ENCODE measurements at places on chromosomes 1 and 21.

- DNase-seq = no peak
- no peaks in the 10 kb centered on the region for H3K4me1 ChIP-seq
- no peaks in the 10 kb centered on the region for H3K36me3 ChIP-seq
These were observed 72.1 kb downstream of the TNFSF18 start for GRCh38 chr1:172978595-172978994.

- no peak overlapping the region for H3K27ac ChIP-seq
- H3K4me3 ChIP-seq = no peak overlapping the region
- H3K36me3 ChIP-seq = peaks cover 93% of the 10 kb centered on the region
- no peak for DNase-seq
These were observed 23.3 kb downstream of the ABCB10 start for GRCh38 chr1:229535230-229535629.

GRCh38 chr1:13702425-13703127, 2.6 kb downstream of the PRDM2 start:
- H3K4me3 ChIP-seq = no peak overlapping the region
- no peak overlapping the region for H3K27ac ChIP-seq
- H3K4me1 ChIP-seq = peaks cover 11% of the 10 kb centered on the region
- no peak for DNase-seq
- H3K36me3 ChIP-seq = no peaks in the 10 kb centered on the region
- no peaks in the 10 kb centered on the region for H3K27me3 ChIP-seq

DNA sequence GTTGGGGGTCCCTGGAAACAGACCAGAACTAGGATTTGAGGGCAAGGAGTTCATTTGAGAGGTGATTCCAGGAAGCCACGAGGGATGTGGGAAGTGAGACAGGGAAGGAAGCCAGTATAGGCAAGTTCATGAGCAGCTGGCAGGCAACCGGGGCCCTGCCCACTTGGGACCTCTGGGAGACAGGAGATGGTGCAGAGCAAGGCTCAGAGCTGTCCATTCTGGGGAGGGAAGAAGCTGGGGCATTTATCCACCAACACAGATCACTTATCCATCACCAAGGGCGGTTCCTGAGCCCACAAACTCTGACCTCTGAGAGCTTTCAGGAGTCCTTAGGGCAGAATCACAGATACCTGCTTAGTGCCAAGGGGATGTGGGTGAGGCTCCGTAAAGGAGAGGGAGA, 16.8 kb downstream of the EDN2 start:
- no peak overlapping the region for H3K27ac ChIP-seq

DNA sequence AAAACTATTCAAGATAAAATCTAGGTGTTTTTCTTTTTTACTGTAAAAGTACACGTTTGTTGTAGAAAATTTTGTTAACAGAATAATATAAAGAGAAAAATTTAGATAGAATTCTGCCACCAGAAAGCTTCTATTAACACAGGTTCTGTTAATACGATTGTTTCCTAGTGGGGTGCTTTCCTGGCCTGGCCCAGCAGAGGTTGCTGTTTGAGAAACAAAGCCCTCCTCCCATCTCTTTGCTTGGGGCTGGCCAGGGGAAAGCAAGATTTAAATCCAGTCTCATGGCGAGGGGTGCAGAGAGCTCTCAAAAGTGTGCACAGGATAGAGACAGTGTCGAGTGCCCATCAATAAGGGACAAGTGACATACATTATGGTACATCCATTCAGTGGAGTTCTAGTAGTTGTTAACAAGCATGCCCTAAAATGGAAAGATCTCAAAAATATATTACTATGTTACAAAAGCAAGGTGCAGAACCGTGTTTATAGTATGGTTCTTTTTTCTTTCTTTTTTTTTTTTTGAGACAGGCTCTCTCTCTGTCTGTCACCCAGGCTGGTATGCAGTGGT, 14.6 kb upstream of the ACBD3 start:
- H3K36me3 ChIP-seq = no peaks in the 10 kb centered on the region
- no peaks in the 10 kb centered on the region for H3K4me1 ChIP-seq
- no peak overlapping the region for H3K4me3 ChIP-seq
- no peak for DNase-seq
- no peaks in the 10 kb centered on the region for H3K27me3 ChIP-seq
- no peak overlapping the region for H3K27ac ChIP-seq

DNA sequence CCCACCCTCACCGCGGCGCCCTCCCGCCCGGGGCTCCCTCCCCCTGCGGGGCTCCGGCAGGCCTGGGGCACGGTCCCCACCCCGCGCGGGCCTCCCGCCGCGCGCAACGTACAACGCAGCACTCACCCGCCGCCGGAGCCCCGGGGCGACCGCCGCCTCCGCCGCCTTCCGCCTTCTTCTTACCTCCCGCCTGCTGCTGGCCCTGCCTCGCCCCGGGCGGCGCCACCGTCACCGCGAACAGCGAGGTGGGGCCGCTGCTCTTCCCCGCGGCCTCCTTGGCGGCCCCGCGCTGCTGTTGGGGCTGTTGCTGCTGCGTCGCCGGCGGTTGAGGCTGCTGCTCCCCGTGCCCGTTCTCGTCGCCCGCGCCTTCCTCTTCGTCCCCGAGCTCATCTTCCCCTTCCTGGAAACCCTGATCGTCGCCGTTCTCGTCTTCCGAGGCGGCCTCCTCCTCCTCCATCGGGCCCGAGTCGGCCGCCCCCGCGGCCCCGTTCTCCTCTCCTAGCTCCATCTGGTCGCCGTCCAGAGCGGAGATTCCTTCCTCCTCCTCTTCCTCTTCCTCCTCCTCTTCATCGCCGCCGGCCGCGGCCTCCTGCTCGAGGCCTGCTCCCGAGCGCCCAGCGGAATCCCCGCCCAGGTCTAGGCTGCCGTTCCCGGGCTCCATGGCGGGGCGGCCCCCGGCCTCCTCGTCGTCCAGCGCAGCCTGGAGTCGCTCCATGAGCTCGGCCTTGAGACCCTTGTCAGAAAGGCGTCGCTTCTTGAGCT, 671 bp downstream of the HNRNPU start:
- H3K4me3 ChIP-seq = peak overlapping the region; percentile 99
- H3K36me3 ChIP-seq = no peaks in the 10 kb centered on the region

GRCh38 chr1:234427950-234428646, 50.9 kb downstream of the TARBP1 start:
- H3K27me3 ChIP-seq = no peaks in the 10 kb centered on the region
- no peaks in the 10 kb centered on the region for H3K4me1 ChIP-seq
- H3K36me3 ChIP-seq = peaks cover 13% of the 10 kb centered on the region
- H3K4me3 ChIP-seq = no peak overlapping the region
- no peak for DNase-seq

DNA sequence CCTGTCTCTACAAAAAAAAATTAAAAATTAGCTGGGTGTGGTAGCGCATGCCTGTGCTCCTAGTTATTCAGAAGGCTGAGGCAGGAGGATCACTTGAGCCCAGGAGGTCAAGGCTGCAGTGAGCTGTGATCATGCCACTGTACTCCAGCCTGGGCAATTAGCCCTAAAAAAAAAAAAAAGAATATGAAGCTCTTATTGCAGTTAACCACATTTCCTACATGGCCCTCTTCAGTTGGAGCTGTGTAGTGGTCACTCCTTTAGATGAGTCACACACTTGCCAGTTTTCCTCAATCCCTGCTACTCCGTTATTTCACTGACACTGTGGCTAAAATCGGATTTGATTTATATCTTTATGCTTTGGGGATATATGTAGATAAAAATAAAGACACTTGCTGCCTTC, 11.8 kb downstream of the NFYC start:
- no peak overlapping the region for H3K4me3 ChIP-seq
- no peaks in the 10 kb centered on the region for H3K27me3 ChIP-seq
- no peak for DNase-seq
- H3K27ac ChIP-seq = no peak overlapping the region
- H3K36me3 ChIP-seq = no peaks in the 10 kb centered on the region

GRCh38 chr1:207811920-207812720, 60.3 kb downstream of the CD46 start:
- DNase-seq = peak; percentile 86
- H3K4me1 ChIP-seq = peaks cover 99% of the 10 kb centered on the region
- no peaks in the 10 kb centered on the region for H3K27me3 ChIP-seq
- H3K36me3 ChIP-seq = peaks cover 98% of the 10 kb centered on the region
- peak overlapping the region; percentile 81 for H3K27ac ChIP-seq

DNA sequence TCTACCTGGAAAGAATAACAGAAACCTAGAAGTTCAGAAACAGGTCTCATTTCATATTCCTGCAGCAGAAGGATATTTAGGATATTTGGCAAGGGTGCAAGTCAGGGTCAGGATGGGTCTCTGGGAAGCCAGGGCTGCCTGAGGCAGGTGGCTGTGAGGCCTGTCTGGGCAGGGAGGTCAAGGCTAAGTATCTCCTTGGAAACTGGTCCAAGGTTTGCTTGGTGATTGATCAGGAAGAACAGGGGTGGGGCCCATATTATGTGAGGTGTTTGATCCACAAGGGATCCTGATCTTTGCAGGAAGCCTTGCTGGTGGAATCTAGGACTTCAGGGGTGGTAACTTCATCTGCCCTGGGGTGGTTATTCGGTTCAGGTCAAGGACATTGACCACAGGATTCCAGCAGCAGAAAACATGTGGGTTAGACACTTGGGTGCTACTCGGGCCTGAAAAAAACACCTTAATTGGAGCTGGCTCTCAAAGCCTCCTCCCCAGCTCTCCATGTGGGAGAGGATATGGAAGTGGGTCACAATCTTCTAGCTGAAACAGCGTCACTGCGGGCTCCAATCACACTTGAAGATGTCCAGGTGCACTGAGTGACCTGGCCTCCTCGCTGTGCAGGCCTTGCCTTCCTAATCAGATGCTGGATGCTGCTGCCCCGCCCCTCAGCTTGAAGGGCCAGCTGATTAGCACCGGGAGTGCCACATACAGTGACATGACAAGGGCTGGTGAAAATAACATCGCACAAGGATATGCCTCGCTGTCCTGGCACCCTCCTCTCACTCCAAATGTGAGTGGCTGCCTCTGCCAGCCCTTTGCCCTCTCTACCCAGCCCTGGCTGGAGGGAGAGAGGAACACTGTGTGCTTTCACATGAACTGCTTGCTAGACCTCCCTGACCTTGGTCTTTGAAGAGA, 8.7 kb downstream of the CTNNBIP1 start:
- peak; percentile 57 for DNase-seq
- H3K36me3 ChIP-seq = no peaks in the 10 kb centered on the region
- peaks cover 26% of the 10 kb centered on the region for H3K4me1 ChIP-seq
- H3K27me3 ChIP-seq = no peaks in the 10 kb centered on the region
- H3K4me3 ChIP-seq = no peak overlapping the region

- DNase-seq = no peak
- no peaks in the 10 kb centered on the region for H3K4me1 ChIP-seq
These were observed 768.8 kb upstream of the ADAMTS5 start for GRCh38 chr21:27735699-27736098.

DNA sequence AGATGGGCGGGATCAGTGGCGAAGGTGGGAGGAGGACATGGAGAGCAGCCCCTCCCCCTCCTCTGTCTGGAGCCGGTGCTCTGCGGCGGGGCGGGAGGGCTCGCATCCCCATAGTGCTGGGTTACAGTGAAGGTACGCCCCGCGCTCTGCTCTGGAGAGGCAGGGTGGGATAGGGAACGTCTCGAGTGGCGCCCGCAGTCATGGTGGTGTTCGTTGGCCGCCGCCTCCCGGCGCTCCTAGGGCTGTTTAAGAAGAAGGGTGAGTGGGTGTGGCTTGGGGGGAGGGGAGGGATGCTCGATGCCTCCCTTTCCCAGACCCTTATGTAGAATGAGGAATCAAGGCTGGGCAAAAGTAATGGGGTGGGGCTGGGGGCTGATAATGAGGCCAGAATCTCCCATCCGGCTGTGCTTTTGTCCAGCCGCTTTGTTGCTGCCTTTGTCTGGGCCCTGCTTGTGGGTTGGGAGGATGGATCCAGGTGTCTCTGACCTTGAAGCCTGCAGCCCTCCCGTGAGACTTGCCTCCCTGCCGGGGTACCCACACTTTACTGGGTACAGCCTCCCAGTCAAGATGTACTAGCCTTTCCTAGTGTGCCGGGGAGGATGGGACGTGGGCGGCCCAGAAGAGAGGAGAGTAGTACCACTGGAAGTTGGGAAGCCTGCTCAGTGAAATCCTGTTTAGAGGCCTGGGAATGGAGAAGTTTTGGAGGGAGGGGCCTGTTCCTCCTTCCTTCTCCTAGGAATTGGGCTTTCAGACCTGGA, 51.4 kb downstream of the YARS1 start:
- H3K4me1 ChIP-seq = peaks cover 18% of the 10 kb centered on the region
- no peaks in the 10 kb centered on the region for H3K27me3 ChIP-seq
- H3K27ac ChIP-seq = no peak overlapping the region
- H3K36me3 ChIP-seq = no peaks in the 10 kb centered on the region

GRCh38 chr1:215243345-215244054, 161.0 kb downstream of the KCNK2 start:
- no peaks in the 10 kb centered on the region for H3K27me3 ChIP-seq
- DNase-seq = no peak
- H3K4me1 ChIP-seq = no peaks in the 10 kb centered on the region
- H3K27ac ChIP-seq = no peak overlapping the region
- no peak overlapping the region for H3K4me3 ChIP-seq

- no peak for DNase-seq
- H3K4me3 ChIP-seq = no peak overlapping the region
- no peaks in the 10 kb centered on the region for H3K36me3 ChIP-seq
- no peaks in the 10 kb centered on the region for H3K27me3 ChIP-seq
- no peak overlapping the region for H3K27ac ChIP-seq
These were observed 80.5 kb downstream of the FAM78B start for GRCh38 chr1:166086113-166086883.

DNA sequence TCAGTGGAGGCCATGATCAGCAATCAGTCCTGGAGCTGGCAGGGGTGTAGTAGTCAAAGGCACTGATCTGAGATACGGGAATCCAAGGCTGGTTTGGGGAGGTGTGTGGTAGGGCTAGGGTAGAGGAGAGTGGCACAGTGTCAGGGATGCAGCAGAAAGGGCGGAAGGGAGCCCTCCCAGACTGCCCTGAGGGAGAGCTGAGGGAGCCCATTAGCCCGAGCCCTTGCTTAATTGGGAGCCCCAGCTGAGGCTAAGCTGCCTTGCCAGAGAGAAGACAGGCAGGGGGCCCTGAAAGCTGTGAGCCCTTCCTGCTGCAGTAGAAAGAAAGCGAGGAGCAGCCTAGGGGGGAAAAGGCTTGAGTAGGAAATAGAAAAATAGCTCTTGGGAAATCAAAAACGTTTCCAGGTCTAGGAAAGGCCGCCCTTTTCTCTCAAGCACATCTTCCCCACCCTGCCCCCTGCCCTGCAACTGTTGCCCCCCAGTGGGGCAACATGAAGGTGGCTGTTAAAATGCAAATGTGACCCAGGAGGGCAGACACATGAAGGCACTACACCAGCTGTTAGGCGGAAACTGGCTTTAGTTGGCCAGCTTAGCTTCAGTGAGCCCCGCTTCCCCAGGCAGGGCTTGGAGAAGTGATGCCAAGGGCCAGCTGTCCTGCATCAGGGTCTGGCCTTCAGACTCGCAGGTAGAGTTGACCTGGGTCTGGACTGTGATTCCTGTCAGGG, 106.2 kb downstream of the UCK2 start:
- H3K27me3 ChIP-seq = peaks cover under 1% of the 10 kb centered on the region
- H3K27ac ChIP-seq = no peak overlapping the region
- no peak overlapping the region for H3K4me3 ChIP-seq
- no peaks in the 10 kb centered on the region for H3K4me1 ChIP-seq

GRCh38 chr1:30264672-30265025, 458.7 kb downstream of the MATN1 start:
- no peak for DNase-seq
- H3K27ac ChIP-seq = no peak overlapping the region

GRCh38 chr21:19237608-19238007, 834.0 kb upstream of the TMPRSS15 start:
- H3K36me3 ChIP-seq = no peaks in the 10 kb centered on the region
- no peak for DNase-seq
- no peak overlapping the region for H3K4me3 ChIP-seq
- no peak overlapping the region for H3K27ac ChIP-seq
- no peaks in the 10 kb centered on the region for H3K27me3 ChIP-seq
- no peaks in the 10 kb centered on the region for H3K4me1 ChIP-seq

- H3K36me3 ChIP-seq = no peaks in the 10 kb centered on the region
- H3K4me3 ChIP-seq = no peak overlapping the region
- no peaks in the 10 kb centered on the region for H3K27me3 ChIP-seq
- H3K4me1 ChIP-seq = no peaks in the 10 kb centered on the region
- DNase-seq = no peak
These were observed 58.4 kb downstream of the FHAD1 start for GRCh38 chr1:15305468-15305770.
